HFF-Myc (cell line): ENCODE measurements at places on chromosomes 4 and X.

GRCh38 chr4:107359208-107359607, 323.1 kb upstream of the DKK2 start:
- DNase-seq = no peak

GRCh38 chrX:104427073-104427472, 138.9 kb upstream of the IL1RAPL2 start:
- no peak for DNase-seq

DNA sequence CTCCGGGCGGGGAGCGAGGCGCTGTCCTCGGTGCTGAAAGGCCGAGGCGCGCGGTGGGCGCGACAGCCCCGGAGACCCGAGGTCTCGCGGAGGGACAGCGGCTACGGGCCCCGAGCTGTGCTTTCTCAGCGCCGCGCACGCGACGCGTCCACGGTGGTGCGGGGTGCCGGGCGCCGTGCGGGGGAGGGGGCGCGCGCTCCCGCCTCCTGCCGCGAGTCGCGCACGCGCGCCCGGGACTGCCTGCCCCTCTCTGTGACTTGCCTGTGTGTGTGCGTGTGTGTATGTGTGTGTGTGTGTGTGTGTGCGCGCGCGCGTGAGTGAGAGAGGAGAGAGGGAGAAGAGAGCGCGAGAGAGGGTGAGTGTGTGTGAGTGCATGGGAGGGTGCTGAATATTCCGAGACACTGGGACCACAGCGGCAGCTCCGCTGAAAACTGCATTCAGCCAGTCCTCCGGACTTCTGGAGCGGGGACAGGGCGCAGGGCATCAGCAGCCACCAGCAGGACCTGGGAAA, at the start of gene GRIA2:
GRIA2 (plus strand) TSS at position 358 of the 511 bp plus-strand sequence. CDS start 315 bp downstream, outside the sequence.
- DNase-seq = peak; percentile 19

DNA sequence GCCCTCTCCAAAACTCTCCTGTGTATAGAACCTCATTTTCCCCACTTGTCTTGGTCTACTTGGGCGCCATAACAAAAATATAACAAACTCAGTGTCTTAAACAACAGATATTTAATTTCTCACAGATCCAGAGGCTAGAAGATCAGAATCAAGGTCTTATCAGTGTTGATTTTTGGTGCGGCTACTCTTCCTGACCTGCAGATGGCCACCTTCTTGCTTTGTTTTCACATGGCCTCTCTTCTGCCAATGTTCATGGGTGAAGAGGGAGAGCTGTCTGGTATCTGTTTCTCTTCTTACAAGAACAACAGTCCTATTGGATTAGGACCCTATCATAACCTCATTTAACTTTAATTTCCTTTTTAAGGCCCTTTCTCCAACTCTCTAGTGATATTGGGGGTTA, 177.3 kb downstream of the PABPC4L start:
- DNase-seq = no peak

- DNase-seq = no peak
These were observed 45.4 kb downstream of the SMARCAD1 start for GRCh38 chr4:94253036-94253435.

DNA sequence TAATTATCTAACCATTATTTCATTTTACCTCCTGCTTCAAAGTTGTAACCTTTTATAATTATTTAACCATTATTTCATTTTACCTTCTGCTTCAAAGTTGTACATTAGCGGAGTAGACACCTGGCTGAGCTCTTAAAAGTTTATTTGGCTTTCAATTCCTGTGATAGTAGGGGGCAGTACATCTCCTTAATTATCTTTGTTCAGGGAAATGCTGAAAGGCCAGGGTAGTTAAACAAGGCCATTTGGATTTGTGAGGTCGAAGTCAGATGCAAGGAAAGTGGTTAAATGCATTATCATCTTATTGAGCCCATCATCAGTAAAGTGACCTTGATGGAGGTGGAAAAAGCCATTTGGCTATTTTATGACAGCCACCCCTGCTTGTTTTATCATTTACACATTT, 210.6 kb downstream of the TENM3 start:
- no peak for DNase-seq
